ENCODE measurements at places on chromosomes 7 and 10.
A peak's percentile ranks its signal among the peaks of the same experiment; 100 is the strongest.

GRCh38 chr7:27515933-27516332 is 146.8 kb downstream of the HIBADH start:
- DNase-seq, result no peak

- DNase-seq, result no peak
These were observed 126.4 kb downstream of the CCDC3 start for GRCh38 chr10:12875100-12875499.

- no peak for DNase-seq
These were observed 18.3 kb downstream of the STEAP1B start for GRCh38 chr7:22481726-22482125.

GRCh38 chr7:37342688-37343471 is 105.8 kb downstream of the ELMO1 start:
- DNase-seq, result peak; percentile 41

DNA sequence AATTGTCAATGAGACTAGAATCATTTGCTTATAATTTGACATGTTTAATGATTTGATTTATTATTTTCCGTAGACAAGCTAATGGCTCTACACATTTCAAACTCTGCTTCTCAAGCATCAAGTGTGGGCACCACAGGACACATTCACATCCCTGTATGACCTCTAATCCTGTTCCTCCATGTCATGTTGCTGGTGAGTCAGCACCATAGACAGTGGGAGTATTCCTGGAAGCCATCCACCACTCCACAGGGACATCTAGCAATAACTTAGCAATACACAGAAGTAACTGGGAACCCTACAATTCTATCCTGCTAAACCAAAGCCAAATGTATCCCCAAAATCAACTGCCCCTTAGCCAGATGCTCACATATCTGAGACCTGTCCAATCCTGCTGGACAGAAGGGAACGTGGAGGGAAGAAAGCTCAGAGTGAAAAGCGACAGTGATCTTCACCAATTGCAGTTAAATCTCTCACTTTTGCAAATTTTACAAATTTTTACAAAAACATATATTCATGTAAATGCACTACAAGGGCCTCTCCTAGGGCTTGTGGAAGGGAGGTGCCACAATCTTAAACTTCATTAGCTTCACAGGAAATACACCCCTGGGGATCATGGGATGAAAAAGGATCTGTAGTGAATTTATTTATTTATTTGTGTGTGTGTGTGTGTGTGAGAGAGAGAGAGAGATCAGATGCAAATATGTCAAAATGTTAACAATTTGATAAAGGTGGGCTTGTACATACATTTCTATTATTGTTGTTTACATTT is 126.5 kb downstream of the GFRA1 start:
- no peak for DNase-seq

DNA sequence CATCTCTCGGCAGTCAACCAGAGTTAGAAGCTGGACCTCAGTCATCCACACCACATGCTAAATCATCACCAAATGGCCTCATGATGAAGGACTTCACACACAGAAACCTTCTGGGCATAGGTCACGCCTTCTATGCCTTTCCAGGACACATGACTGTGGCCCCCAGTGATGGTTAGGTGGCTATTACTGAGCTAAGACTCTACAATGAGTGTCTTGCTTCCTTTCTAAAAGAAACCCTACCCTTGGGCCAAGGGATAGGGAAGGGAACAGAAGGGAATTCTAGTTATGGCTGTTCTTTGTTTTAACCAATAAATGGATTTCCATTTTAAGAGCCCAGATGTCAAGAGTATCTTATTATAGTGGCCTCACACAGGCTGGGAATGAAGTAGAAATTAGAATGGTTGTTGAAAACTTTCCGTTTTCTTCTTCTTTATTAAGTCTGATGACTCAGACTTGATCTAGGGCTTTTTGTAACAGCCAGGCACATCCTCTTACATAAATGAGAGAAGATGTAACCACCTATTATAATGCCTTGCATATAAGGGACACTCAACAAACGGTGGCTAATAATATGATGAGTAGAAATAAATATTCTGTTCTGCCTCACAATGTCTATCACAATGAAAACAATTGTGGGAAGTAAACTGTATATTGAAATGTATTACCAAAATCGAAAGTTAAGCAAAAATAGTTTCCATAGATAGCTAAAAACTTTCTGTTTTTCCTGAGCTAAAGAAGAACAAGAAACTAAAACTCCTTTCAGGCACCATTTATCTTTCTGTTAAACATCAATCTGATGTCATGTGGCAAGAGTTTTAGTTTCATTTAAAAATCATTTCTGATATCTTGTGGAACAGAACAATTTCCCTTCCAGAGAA is 62.5 kb upstream of the TOMM7 start:
- no peak for DNase-seq

- DNase-seq, result no peak
These were observed 58.6 kb downstream of the CHN2 start for GRCh38 chr7:29253225-29253624.

- no peak for DNase-seq
These were observed 80.2 kb upstream of the NFE2L3 start for GRCh38 chr7:26071622-26072456.

GRCh38 chr7:70696201-70696754 is 435.7 kb upstream of the GALNT17 start:
- DNase-seq, result no peak

GRCh38 chr10:108598831-108599230 is 1324.5 kb downstream of the XPNPEP1 start:
- DNase-seq, result no peak

DNA sequence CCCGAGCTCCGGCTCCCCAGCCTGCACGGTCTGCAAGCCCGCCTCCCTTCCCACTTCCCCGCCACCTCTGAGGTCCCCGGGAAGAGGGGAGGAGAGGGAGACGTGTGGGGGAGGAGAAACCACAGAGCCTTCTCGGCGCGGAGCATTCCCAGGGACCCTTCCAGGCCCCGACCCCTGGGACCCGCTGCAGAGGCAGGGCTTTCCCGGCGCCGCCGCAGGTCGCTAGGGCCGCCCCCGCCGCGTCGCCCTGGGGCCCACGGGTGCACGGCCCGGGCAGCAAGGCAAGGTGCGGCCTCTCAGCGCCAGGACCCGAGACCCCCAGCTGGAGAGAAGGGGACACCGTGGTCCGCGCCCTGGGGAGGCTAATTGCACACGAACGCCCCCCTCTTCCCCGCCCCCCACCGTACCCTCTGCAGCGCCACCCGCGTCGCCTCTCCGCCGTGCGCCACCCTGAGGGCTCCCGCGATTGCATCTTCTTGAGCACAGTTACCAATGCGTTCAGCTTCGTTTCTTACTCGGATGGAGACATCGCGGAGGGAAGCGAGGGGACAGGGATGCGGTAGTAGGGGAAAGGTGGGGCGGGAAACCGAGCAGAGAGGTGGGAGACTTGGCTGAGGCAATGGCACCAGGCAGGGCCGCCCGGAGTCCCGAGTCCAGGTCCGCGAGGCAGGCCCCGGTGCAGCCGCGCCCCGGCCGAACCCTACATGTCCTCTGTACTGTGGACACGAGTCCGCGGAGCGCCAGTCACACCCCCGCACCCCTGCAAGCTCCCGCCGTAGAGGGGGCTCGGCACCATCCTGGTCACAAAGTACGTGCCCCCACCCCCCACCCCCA is 28.9 kb downstream of the SKIDA1 start:
- no peak for DNase-seq

DNA sequence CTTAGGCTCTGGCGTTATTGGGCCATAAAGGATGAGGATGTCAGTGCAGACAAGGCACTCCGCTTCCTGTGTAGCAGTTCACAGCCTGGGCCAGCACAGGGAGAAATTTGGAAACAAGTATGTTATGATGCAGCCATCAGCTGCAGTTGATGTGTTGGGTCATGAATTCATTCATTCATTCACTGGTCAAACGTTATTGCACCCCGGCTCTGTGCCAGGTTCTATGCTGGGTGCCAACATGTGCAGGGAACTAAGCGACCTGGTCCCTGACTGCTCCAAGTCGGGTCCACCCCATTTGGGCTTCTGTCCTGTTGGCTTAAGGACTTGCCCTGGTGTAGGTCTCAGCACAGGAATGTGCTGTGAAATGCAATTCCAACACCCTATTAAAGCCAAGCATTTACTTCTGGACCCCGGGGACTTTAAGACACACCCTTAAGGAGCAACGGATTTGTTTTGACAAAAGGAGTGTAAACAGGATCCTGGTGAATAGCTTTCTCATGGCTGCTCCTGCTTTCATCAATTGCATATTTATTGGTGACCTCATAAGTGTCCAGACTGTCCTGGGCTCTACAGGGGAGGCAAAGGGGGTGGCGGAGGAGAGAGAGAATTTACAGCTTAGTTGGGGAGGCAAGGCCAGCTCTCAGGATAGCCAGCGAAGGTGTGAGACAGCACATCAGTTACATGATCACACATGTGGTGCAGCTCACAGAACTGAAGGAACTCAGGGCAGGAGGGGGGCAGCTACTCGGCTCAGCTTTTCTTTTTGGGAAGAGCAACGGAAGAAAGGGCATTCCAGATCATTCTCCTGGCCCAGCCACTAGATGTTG is 158.6 kb downstream of the GRK5 start:
- no peak for DNase-seq

DNA sequence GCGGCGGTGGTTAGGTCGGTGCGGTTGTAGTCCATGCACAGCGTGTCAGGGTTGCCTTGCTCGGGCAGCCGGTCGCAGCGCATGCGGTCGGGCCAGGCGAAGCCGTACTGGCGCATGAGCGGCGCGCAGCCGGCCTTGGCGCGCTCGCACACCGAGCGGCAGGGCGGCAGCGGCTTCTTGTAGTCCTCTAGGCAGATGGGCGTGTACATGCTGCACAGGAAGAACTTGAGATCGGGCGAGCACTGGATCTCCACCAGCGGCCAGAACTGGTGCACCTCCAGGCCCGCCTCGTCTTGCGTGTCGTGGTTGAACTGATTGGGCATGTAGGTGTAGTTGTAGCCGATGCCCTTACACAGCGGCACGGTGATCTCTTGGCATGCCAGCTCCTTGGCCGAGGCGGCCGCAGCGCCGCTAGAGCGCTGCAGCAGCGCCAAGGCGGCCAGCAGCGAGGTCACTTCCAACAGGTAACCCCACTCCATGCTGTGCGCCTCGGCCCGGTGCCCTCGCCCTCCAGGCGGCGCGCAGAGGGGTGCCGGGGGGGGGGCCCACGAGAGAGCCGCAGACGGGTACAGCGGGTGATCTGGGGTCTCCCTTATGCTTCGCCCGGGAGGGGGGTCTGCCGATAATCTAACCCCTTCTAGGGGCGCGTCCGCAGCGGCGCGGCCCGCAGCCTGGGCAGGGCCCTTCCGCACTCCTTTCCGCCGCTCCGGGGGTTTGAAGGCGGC is 983 bp downstream of the FZD8 start:
- no peak for DNase-seq

DNA sequence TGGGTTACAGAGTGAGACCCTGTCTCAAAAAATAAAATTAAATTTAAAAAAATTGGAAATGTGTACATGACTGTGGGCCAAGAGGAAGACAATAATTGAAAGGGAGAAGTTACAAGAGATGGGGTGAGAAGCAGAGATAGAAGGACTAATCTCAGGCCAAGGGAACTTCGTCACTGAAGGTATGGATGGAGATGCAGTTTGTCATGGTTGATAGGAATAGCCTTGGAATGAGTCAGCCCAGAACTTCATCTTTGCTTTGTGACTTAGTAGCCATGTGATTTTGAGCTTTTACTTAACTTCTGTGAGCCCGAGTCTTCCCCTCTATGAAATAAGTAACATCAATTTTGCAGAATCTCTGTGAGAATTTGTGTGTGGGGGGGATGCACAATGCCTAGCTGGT is 6.5 kb upstream of the PODXL start:
- DNase-seq, result no peak

- DNase-seq, result peak; percentile 54
These were observed 177.6 kb downstream of the PARD3 start for GRCh38 chr10:34637418-34637911.

GRCh38 chr7:17493446-17493845 is 195.0 kb downstream of the AHR start:
- DNase-seq, result no peak

DNA sequence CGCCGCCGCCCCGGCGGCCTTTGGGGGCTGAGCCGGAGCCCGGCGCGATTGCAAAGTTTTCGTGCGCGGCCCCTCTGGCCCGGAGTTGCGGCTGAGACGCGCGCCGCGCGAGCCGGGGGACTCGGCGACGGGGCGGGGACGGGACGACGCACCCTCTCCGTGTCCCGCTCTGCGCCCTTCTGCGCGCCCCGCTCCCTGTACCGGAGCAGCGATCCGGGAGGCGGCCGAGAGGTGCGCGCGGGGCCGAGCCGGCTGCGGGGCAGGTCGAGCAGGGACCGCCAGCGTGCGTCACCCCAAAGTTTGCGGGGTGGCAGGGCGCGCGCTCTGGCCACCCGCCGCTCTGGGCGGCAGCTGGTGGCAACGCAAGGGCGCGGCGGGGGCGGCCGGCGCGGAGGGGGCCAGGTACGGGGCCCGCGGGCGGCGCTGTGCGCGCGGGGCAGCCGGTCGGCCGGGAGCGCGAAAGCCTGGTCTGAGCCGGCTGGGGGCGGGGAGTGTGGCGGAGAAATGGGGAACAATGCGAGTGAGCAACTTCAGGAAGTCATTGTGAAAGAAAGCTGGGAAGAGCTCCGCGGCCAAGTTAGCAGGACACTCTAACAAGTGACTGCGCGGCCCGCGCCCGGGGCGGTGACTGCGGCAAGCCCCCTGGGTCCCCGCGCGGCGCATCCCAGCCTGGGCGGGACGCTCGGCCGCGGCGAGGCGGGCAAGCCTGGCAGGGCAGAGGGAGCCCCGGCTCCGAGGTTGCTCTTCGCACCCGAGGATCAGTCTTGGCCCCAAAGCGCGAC is at the start of gene IKZF1:
IKZF1 (plus strand) TSS at position 588 of the 782 bp plus-strand sequence. CDS start 14,346 bp downstream, outside the sequence.
- peak; percentile 63 for DNase-seq

DNA sequence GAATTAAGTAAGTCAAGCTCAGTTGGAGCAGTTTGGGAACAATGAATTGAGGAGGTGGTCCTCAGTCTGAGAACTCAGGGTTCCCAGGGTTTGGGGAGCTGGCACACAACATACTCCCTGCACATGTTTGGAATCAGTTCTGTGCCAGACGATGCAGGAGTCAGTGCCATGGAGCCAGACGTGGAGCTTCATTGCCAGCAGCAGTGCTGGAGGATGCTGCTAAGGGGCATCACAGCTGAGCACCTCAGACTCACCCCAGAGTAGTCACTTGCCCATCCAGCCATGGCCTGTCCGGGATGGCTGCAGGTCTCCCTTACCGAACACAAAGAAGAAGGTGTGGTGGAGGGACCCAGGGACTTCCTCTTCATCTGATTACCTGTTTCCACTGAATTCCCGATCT is 7.9 kb downstream of the GIMAP5 start:
- no peak for DNase-seq

DNA sequence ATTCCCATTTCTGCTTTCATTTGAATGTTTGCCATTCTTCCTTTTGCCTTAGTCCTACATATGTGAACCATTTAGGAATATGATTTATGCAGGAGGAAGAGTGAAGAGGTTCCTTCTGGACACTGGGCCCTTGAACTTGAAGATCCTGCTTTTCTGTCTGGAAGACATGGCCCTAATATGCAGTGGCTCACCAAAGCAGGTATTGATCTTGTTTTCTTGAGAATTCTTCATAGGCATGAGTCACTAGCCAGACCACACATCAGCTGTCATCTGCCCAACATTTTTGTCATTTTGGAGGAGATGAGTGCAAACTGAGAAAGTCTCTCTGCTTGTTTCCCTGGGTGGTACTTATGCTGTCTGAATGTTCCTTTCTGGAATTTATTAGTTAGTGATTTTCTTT is 382.6 kb downstream of the LRMDA start:
- DNase-seq, result no peak

- no peak for DNase-seq
These were observed 68.1 kb downstream of the BMPER start for GRCh38 chr7:33973231-33974015.

GRCh38 chr7:140229591-140230515 is 53.1 kb upstream of the KDM7A start:
- DNase-seq, result peak; percentile 48
